Kidney capillary endothelial cell (primary cell): ENCODE measurements at places on chromosomes 6 and 20.

DNA sequence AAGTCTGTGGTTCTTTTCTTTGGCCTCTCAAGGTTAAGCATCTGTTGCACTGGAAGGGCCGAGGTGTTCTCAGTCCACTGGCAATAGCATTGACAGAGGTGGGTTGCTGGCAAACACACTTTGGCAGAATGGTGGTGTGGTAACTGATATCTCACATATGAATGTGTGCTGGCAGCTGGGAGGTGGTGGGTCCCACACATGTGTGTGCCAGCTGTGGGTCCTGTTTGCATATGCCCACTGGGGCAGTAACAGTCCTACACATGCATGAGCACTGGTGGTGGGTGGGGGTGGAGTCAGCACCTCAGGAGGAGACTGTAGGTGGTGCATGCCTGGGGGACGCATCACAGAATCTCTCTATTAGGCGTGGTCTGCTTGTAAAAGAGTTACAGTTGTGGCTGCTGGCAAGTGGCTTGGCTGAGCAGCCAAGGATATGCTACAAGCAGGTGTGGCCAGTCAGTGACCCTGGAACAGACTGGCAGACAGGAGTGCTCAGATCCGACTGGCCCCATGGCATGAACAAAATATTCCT lies 934.3 kb downstream of the GRIK2 start:
- no peak for DNase-seq

- DNase-seq: no peak
Observed at GRCh38 chr6:1595271-1596087, 14.2 kb upstream of the FOXC1 start.

DNA sequence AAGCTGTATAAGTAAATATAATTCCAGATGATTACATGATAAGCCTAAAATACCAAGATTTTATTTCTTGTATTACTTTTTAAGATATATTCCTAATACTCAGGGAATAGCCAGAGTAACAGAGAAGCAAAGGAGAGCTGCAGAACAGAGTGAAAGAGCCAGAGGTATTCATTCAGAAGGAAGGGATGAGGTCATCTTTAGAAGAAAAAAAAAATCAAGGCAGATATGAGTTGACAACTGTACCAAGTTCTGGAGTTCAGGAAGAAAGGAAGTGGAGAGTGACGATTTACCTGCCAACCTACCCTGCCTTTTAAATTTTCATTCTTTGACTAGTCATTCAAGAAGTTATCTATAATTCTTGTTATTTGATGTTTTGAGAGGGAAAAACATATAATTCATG lies 28.8 kb upstream of the NHSL1 start:
- no peak for DNase-seq

GRCh38 chr20:8291873-8292272 lies 159.8 kb downstream of the PLCB1 start:
- no peak for DNase-seq

GRCh38 chr20:10255846-10256245 lies 37.2 kb downstream of the SNAP25 start:
- DNase-seq: no peak

- DNase-seq: no peak
Observed at GRCh38 chr6:41214559-41215238, 13.4 kb upstream of the TREML4 start.

GRCh38 chr20:36435592-36436541 lies 105.5 kb upstream of the MYL9 start:
- peak; percentile 50 for DNase-seq

GRCh38 chr6:38434051-38434450 lies 205.7 kb downstream of the BTBD9 start:
- no peak for DNase-seq

DNA sequence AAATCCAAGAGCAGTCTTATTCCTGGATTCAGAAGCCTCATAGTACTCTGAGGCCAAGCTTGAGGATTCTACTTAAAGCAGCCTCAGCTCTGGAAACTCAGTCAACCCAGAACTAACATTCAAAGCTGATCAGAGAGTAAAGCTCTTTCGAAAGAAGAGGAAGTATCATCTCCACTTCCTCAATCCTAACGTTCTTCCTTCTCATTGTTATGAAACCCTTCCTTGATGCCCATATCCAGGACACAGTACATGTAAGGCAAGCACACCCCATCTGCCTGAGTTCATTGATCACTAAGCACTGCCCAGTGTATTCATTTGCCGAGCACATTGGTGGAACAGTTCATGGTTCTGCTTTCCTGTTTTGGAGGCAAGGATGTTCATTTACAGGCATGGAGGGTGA lies at the start of gene IPCEF1:
TSS of gene IPCEF1 (minus strand) at position 114 of the 400 bp plus-strand sequence. CDS start 90,856 bp downstream, outside the sequence.
- DNase-seq: no peak

GRCh38 chr20:37270576-37271420 lies 9.2 kb upstream of the GHRH start:
- DNase-seq: no peak

GRCh38 chr6:156791320-156791850 lies 14.2 kb downstream of the ARID1B start:
- DNase-seq: peak; percentile 75

GRCh38 chr6:162289972-162290371 lies 437.6 kb downstream of the PRKN start:
- no peak for DNase-seq

DNA sequence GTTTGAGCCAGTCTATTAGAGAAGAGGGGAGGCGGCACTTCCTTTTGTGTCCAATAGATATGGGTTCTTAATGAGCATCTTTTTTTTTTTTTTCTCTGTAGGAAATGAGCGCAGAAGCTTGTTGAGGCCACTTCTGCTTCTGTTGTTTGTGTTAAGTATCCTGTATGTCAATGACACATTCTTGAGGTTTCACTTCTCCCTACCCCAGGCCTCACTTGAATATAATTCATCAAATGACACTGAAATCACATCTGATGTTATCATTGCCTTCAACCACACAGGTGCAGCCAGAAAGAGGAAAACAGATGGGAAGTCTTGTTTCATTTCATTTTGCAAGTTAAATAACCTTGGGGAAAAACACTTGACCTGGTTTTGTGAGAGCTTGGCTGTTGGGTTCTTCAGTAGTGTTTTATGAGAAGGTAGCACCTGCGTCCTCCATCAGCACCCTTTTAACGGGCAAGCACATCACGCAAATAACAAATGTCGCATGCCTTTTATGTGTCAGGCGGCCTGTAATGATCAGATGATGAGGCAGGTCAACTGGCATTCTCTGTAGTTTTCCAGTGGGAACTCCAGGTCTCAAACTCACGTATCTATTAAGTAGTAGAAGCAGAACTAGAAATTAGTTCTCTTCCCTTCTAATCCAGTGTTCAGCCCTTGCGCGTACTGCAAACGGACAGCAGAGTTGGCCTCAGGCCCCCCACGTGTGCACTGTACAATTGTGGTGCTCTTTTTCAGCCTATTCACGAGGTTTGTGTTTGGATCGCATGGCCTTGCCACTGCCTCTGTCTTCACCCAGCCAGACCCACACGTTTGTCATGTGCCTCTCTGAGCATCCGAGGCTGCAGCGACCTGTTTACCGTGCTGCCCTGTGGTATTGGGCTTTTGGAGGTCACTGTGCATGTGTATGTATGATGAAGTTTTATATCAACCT lies 23.5 kb downstream of the PLEKHG1 start:
- DNase-seq: peak; percentile 65
